ENCODE measurements at places on chromosomes 4 and X. TPM values are rescaled to one million over a fixed set of nuclear protein-coding genes. Genes with fewer than 3 reads are reported as not detected.

Gene PRSS12
- 8.2 TPM for total RNA-seq

Gene SPANXN2
- total RNA-seq, result not detected

Gene ENPEP
- total RNA-seq, result 0.17 TPM

Gene TMSB15A
- total RNA-seq, result 0.33 TPM

Gene TMPRSS11F
- total RNA-seq, result not detected

Gene VSIG1
- total RNA-seq, result 0.09 TPM

Gene ATP8A1
- total RNA-seq, result 43.5 TPM

Gene GPAT3
- total RNA-seq, result 22.3 TPM

Gene NBDY
- 6.8 TPM for total RNA-seq

Gene NUDT6
- total RNA-seq, result 4.2 TPM
